ENCODE measurements at places on chromosomes 3 and 15.

DNA sequence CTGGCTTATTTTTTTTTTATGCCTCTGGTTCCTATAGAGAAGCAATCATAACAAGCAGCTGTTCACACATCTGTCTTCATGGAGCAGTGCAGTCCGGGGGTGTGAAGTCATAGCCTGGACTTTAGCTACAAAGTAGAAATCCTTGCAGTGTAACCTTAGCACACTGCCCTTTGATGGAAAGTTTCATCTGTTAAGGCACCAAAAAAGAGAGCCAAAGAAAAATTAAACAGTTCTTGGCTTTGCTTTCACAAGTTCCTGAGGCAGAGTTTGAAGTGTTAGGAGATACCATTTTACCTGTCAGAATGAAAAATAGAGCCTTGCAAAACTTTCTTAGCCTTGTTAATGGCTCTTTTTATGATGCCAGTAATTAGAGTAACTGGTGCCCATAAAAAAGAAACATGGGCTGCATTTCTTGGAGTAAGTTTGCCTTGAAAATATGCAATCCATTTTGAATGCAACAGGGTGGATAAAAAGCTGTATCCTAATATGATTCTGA is 84.1 kb downstream of the PIK3R4 start:
- no peak for DNase-seq

DNA sequence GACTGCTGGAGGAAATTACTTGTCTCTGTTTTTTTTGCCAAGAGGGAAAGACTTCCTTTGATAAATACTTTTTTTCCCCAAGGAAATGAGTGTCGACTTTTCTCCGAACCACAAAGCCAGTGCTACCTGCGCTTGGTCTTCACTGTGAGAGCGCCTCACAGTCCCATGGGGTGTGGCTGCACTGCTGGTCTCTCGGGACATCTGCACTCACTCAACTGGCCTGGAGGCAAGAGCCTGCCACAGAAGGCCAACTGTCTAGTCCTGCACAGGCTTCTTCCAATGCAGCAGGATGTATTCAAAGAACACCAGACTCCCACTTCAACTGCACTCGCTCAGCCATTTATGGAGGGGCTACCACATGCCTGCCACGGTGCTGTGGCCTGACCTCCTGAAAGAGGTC is 40.6 kb upstream of the CGNL1 start:
- DNase-seq: no peak

- no peak for DNase-seq
Observed at GRCh38 chr15:67563092-67563491, 20.6 kb downstream of the MAP2K5 start.

DNA sequence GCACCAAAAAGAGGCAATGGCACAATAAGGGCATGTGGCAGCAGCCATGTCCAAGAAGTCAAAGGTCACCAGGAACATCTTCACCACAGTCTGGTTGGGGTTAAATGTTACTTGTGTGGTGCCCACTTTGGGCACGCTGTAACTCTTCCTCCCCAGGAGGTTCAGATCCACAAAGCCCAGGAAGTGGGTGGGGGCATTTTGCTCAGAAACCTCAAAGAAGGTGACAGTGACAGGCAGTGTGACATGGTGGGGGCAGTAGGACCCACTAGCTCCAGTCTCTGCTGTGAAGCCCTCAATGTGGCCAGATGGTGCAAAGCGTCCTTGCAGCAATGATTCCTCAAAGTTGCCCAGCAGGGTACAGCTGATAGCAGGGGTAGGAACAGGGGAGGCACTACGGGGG is 5.8 kb downstream of the ZNF80 start:
- no peak for DNase-seq

- DNase-seq: no peak
Observed at GRCh38 chr3:58868097-58868779, 181.6 kb downstream of the CFAP20DC start.

DNA sequence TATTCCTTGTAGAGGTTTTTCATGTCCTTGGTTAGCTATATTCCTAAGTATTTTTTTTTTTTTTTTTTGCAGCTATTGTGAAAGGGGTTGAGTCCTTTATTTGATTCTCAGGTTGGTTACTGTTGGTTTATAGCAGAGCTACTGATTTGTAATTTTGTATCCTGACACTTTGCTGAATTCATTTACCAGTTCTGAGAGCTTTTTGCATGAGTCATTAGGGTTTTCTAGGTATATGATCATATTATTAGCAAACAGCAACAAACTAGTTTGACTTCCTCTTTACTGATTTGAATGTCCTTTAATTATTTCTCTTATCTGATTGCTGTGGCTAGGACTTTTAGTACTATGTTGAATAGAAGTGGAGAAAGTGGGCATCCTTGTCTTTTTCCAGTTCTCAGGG is 737.4 kb downstream of the ZNF385D start:
- no peak for DNase-seq

- DNase-seq: no peak
Observed at GRCh38 chr3:72224804-72225509, 440.0 kb upstream of the PROK2 start.

DNA sequence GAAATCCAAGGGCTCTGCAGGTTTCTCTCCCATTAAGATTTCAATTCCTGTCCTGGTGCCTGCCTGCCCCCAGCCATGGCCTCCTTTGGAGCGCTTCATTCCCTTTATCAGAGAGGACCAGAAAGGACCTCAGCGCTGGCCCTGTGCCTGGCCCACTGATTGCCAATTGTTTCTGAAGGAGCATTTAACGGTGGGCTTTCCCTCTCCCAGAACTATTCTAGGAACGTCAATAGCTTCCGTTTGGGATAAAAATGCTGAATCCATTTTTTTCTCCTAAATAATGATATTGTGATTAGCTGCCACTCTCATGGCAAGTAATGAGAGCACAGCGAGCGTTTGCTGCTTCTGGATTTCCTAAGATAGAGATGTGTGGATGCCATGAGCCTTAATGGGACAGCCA is 12.2 kb upstream of the SLC6A1 start:
- no peak for DNase-seq

- DNase-seq: no peak
Observed at GRCh38 chr3:107825556-107825955, 265.3 kb downstream of the CD47 start.

All from stimulated activated CD4-positive, alpha-beta T cell treated with anti-CD3 and anti-CD28 coated beads, TNF-alpha, amount 100 ng/mL, for 1 hour (primary cell).